IMR-90 (cell line): ENCODE measurements at places on chromosomes 1 and 21.

DNA sequence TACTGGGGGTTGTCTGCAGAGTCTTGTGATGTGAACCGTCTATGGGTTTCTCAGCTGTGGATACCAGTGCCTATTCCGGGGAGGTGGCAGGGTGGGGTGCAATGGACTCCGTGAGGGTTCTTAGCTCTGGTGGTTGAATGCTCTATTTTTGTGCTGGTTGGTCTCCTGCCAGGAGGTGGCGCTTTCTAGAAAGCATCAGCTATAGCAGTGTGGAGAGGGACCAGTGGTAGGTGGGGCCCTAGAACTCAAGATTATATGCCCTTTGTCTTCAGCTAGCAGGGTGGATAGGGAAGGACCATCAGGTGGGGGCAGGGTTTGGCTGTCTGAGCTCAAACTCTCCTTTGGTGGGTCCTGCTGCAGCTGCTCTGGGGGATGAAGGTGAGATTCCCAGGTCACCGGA is 127.3 kb upstream of the PLD5 start:
- no peak for DNase-seq

DNA sequence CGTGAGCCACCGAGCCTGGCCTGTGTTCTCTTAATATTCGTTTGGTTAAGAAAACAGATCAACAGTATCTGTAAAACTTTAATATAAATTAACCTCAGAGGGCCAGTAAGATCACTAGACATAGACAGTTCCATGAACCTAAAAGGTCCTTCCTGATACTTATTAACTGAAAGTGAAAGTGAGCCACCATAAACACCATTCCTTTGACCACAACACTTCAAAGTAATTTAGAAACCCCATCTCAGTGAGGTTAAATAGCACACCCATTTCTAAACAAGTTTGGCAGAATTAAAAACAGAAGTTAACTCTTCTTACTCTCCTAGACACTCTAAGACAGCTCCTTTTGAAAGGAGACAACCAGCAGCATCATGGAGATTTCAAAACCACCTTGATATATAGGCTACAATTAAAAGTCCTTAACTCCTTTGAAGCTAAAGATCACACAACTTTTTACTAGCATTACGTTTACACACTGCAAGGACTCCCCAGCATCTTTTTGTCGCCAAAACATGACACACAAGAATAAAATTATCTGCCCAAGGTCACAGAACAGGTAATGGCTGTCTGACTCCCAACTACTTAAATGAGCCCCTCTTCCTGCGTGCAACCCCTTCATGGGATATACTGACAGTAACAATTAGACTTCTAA is 2.2 kb downstream of the RNF19B start:
- DNase-seq = peak; percentile 26

DNA sequence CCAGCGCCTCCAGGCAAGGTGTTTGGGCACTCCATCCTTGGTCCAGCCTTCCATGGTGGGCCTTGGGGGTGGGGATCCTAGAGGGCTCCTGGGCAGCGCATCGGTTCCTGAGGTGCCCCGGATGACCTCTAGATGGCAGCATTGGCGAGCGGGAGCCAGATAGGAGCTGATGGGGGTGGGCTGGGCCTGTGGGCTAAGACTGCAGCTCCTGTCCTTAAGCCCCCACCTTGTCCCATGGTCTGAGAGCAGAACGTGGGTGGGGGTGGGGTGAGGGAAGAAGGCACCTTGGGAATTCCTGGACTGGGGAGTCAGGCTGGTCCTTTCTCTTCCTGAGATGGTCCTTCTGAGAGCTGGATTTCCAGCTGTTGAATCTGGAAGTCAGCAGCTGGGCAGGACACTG is 93.4 kb upstream of the CSF3R start:
- peak; percentile 19 for DNase-seq

DNA sequence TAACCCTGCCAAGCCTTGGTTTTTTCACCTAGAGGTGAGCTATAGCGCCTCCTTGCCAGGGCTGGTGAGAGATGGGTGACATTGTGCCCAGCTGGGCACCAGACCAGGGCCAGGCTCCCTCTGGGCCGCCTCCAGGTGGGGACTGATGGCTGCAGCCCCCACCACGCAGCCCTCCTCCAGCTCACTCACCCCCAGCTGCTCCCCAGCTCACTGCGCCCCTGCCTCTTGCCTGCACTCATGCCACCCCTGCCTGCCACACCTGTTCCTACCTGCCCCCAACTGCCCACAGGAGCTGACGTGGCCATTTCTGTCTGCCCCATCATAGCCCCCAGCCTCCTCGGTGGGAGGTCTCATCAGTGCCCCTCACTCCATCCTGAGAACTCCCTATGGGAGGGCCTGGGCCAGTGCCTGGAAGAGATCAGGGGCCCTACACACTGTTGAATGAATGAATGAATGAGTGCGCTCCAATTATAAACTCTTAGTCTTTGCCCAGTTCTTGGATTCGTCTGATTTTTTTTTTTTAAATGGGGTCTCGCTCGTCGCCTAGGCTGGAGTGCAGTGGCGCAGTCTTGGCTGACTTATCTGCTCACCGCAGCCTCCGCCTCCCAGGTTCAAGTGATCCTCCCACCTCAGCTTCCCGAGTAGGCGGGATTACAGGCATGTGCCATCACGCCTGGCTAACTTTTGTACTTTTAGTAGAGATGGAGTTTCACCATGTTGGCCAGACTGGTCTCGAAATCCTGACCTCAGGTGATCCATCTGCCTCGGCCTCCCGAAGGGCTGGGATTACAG is 26.4 kb upstream of the VPS13D start:
- DNase-seq = no peak

DNA sequence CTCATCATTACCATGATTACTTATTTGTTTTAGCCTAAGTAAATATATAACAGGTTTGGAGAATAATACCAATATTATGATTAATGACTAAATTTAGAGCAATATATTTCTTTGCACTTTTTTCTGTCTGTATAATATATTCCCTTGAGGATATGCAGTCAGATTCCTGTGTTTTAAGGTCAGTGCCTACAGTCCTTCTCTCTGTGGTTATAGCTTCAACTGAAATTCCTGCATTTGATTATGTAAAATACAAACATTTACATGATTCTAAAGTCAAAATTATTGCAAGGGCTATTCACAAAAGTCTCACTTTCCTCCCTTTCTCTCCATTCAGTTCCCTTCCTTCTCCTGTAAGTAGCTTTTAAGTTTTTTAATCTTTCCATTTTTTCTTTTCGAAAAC is 142.9 kb upstream of the COL6A1 start:
- peak; percentile 56 for DNase-seq

- DNase-seq = no peak
Measured at GRCh38 chr1:203122159-203122558, 5.4 kb upstream of the ADORA1 start.

DNA sequence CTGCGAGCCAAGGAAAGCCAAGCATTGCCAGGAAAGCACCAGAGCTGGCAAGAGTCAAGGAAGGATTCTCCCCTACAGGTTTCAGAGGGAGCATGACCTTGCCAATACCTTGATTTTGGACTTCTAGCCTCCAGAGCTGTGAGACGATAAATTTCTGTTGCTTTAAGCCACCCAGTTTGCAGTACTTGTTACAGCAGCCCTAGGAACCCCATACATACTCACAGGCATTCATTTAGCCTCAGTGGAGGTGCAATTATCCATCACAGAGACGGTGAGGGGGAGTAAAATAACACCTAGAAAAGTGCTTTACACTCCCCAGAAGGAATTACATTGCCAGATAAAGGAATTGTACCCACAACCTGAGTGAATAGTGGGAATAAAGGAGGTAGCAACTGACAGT is 167.4 kb upstream of the NFIA start:
- no peak for DNase-seq

DNA sequence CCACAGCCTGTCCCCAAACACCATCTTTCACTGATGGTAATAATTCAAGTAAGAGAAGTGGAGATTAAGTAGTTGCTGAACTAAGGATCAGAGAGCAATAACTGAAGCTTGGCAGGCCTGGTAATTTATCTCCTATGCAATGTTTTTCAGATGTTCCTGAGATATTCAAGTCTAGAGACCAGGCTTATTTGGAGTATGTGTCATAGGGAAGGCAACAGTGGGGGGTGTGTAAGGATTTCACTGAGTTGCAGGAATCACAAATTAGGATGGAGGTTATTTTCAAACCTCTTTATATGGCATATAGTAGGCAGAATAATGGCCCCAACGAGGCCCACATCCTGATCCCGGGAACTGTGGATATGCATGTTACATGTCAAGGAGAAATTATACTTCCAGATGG is 171.7 kb downstream of the KCNJ6 start:
- DNase-seq = no peak

DNA sequence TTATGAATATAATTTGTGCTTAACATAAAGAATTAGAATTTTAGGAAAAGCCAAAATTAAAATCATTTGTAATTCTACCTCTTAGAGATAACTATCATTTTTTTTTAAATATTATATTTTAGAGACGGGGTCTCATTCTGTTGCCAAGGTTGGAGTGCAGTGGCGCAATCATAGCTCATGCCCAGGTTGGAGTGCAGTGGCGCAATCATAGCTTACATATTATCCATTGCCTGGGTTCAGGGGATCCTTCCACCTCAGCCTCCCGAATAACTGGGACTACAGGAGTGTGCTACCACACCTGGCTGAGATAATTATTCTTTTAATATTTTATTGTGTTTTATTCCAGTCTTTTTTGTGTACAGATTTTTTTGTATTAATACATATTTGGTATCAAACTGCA is 8.3 kb downstream of the RASAL2 start:
- no peak for DNase-seq

GRCh38 chr1:91502672-91503184 is 2.1 kb downstream of the CDC7 start:
- DNase-seq = peak; percentile 74

DNA sequence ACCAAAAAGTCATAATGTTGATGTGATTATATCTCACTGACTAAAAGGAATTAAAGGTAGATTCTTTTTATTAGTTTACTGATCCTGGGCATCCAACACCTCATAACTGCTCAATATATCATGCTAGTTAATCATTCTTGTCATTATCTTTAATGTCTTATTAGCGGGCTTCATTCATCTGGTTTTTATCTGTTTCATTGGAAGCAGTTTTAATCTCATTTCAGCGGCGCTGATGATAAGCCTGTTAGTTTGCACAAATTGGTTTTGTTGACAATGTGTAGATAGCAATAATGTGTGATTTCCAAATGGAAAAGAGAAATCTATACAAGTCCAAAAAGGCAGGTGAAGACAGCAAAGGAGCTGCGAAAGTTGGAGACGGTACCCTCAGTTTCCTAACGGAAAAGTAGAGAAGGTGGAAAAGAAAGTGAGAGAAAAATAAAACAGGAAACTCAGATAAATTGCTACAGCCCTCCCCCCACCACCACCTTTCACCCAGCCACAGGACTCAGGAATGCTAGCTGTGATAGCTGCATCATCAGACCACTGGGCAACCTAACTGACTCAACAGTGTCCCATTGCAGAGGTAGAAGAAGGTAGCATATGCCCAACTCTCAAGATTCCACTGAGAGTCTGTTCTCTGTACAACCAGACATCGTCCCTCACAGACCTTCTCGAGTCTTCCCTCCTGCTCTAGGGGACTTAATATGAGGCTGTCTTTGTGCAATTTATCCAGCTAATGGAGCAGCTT is 241.7 kb upstream of the CAMK1G start:
- DNase-seq = no peak

DNA sequence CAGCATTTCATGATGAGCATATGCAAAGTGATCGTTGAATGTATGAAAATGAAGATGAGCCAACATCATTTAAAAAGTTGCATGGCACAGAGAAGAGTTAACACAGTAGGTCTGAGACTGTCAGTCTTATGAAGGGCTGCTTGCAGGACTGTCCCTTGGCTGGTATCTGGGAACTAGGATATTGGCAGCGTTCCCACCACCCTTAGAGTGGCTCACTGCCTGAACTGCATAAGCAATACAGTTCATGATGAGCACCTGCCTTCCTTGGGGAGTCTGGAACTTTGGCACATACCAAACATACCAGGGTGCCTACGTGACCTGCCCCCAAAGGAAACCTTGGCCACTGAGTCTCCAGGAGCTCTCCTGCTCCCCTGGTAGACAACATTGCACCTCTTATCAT is 161.8 kb downstream of the DSCAM start:
- DNase-seq = no peak

- no peak for DNase-seq
Measured at GRCh38 chr21:43364851-43365424, 62.0 kb downstream of the SIK1 start.

DNA sequence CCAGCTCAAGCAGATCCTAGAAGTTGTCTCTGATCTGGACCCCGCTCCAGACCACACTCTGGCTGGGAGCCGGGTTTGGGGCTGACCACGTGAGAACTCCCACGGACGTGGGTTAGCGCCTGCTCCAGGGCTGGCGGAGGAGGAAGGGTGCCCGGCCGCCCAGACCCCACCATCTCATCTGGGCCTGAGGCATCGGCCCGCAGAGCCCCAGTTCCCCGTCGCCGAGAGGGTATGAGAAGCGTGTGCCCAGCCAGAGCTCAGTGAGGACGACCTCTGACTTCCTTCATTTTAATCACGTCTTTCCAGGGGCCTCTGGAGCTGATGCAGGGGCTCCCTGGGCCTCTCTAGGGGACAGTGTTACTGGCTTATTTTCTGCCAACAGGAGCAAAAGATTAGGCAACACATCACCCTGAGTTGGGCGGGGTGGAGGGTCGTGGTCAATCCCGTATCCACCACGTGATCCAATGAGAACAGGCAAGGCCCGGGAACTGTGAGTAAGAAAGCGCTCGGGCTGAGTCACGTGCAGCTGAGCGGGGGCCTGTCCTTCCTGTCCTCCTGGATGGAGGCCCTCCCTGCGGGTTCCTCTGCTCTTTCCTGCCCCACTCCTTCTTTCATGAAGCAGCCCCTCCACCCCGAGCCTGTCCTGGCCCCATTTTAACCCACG is 81.1 kb downstream of the SIK1 start:
- peak; percentile 85 for DNase-seq

DNA sequence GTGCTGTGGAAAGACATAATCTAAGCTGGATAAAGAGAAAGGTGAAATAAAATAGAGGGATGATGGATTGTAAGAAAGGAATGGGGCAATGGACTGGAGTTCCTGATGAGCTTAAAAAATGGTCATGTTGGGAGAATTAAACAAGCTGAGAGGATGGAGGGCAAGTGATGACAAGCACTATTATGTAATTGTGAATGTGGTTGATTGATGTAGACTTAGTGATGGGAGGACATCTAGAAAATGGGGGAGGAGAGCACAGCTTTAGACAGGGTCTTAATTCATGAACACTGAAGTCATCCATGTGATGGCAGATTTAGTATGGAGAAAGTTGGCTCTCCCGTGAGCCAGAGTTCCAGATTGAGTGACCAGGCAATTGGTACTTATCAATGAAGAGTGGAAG is 29.0 kb downstream of the DNAH14 start:
- no peak for DNase-seq
